ENCODE measurements at places on chromosomes 1 and 21. TPM values are rescaled to one million over a fixed set of nuclear protein-coding genes. Genes with fewer than 3 reads are reported as not detected.

LCE6A gene
- not detected for total RNA-seq

DNA sequence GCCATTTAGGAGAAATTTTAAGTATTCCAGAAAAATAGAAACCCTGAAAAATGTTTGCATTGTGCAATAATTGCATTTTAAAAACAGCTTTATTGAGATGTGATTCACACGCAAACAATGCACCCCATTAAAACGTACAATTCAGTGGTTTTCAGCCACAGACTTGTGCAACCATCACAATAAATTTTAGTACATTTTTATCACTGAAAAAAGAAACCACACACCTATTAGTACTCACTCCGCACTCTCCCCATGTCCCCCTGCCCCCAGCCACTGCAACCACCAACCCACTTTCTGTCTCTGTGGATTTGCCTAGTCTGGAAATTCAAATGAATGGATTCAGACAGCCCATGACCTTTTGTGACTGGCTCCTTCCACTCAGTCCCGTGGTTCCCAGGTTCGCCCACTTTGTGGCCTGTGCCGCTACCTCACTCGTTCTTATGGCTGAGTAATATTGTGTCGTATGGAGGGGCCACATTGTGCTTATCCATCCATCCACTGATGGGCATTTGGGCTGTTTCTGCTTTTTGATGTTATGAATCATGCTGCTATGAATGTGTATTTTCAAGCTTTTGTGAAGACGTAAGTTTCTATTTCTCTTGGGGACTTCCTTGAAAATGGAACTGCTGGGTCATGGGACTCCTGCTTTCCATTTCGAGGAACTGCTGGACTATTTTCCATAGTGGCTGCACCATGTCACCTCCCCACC is 147.7 kb upstream of the ARHGEF16 start:
- no peak for DNase-seq

DNA sequence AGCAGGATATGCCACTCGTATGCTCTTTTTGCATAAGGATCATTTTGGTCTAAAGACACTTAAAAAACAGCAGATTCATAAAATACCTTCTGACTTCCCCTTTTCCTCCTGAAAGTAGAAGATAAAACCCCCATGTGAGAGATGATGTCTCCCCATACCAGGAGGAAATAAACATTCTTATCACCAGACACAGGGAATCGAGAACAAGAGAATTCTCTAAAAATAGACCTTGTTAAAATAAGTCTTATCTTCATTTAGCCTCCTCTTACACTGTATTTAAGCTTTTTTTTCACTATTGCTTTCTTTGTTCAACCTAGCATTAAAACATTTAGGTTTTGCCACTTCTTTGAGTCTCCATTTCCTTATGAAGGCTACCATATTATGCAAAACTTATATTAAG is 709.3 kb downstream of the KCNT2 start:
- DNase-seq, result no peak

- no peak for DNase-seq
Observed at GRCh38 chr1:87718241-87718950, 389.7 kb downstream of the LMO4 start.

DNA sequence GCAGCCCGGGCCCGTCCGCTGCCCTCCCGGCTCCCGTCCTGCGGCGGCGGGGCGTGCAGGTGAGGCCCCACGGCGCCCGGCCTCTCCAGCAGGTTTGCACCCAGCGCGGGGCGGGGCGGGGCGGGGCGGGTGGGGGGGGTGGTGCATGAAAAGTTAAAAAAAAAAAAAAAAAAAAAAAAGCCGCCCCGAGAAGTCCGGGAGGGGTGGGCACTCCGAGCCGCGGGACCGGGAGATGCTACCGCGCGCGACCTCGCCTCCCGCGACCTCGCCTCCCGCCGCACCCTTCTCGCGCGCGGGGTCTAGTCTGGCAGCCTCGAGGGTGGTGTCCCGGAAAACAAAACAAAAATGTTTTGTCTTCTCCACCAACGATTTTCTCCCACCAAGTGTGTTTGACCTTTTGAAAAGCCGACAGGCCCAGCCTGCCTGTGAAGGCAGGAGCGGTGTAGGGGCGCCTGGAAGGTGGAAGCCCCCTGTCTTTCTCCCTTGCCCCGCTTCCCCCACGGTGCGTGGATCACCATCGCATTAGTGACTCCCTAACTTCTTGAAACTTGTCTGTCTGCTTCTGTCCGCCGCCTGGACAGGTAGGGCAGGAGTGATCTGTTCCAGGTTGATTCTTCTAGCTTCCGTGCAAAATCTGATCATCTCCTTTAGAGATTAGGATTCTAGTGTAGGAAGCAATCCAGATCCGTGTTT is 569 bp downstream of the RCAN3 start:
- no peak for DNase-seq

- no peak for DNase-seq
Observed at GRCh38 chr1:199931666-199932377, 95.7 kb upstream of the NR5A2 start.

GRCh38 chr1:152392909-152393308 is 21.2 kb downstream of the CRNN start:
- no peak for DNase-seq

Measured in frontal cortex (tissue), 4 donors.